CD4-positive, alpha-beta memory T cell (primary cell): ENCODE measurements at places on chromosomes 4 and X.

- DNase-seq, result no peak
Measured at GRCh38 chr4:138616775-138617174, 374.6 kb upstream of the SLC7A11 start.

DNA sequence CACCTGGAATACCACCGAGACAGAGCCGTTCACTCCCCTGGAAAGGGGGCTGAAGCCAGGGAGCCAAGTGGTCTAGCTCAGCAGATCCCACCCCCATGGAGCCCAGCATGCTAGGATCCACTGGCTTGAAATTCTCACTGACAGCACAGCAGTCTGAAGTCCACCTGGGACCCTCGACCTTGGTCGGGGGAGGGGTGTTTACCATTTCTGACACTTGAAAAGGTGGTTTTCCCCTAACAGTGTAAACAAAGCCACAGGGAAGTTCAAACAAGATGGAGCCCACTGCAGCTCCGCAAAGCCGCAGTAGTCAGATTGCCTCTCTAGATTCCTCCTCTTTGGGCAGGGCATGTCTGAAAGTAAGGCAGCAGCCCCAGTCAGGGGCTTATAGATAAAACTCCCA lies 243.2 kb downstream of the RASL11B start:
- no peak for DNase-seq

- DNase-seq, result no peak
Measured at GRCh38 chr4:47577779-47578553, 92.9 kb downstream of the ATP10D start.

GRCh38 chr4:169267070-169267469 lies 3.7 kb downstream of the SH3RF1 start:
- no peak for DNase-seq

- DNase-seq, result no peak
Measured at GRCh38 chr4:11072463-11072862, 356.2 kb downstream of the HS3ST1 start.

- DNase-seq, result no peak
Measured at GRCh38 chrX:19581786-19582185, 66.5 kb upstream of the MAP3K15 start.

DNA sequence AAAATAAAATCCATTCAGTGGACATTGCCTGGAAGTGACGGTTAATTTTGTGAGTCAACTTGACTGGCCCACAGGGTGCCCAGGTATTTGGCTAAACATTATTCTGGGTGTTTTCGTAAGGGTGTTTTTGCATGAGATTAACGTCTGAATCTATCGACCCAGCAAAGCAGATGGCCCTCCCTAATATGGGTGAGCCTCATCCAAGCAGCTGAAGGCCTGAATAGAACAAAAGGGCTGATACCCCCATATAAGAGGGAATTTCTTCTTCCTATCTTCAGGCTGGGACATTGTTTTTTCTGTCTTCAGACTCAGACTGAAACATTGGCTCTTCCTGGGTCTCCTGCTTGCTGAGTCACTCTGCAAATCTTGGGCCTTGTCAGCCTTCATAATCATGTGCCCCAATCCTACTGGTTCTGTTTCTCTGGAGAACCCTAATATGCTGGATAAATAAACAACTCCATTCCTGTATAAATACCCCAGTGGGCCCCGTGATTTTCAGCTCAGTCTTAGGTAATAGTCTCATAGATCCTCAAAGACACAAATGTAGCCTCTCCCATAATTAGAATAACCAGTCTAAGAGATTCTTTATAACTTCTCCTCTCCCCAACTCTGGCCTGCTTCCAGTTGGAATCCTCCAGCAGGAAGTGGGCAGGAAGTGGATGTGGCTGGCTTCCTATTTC lies 33.1 kb upstream of the DDX3X start:
- no peak for DNase-seq
